GM23338 (cell line): ENCODE measurements at places on chromosomes 12 and 14. TPM values are rescaled to one million over a fixed set of nuclear protein-coding genes. Genes with fewer than 3 reads are reported as not detected.
A peak's percentile ranks its signal among the peaks of the same experiment; 100 is the strongest.

C1QL4 gene
- 0.12 TPM in 1 of 2 replicates, not detected in the other for total RNA-seq

TEP1 gene
- total RNA-seq: 8.5 and 12.9 TPM in 2 replicates

ZNF641 gene
- 5.3 and 7.2 TPM in 2 replicates for total RNA-seq

OAS1 gene
- total RNA-seq: not detected in 2 replicates

KRT84 gene
- total RNA-seq: not detected in 2 replicates

- DNase-seq: no peak
These were observed 5.1 kb upstream of the CNIH1 start for GRCh38 chr14:54446161-54446693.

GRCh38 chr12:123076604-123077297 is 74.1 kb downstream of the PITPNM2 start:
- no peak for DNase-seq

GRCh38 chr12:41287500-41288141 is 99.5 kb downstream of the PDZRN4 start:
- no peak for DNase-seq

DNA sequence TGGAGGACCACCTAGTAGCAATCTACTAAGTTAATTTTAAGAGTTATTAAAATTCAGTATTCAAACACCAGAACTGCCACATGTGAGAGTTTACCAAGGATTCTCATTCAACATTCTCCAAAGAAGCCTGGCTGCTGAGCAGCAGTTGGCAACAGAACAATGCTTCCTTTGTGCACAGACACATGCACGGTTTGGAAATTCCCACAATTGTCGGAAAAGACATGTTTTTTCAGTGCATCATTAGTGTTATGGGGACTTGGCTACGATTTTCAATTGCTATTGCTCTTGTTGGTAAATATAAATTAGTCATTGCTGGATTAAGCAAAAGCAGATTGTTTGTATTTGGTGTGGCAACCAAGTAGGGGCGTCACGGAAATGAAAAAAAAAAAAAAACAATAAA is 22.2 kb downstream of the ST8SIA1 start:
- DNase-seq: no peak

DNA sequence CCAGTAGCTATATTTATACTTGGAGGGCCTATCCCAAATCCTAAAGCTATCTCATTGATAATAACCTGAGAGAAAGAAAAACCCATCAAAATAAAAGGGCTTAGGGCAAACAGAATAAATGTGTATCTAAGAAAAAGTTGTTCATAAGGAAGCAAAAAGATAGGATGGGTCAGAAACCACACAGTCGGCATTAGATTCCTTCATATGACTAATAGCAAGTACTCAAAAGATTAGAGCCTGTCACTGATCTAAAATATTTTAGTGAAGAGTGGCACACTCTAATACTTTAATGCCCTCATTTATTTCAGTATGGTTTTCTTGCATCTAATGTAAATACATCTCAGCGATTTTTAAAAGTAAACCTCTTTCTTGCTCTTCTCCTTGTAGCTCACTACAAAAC is 17.1 kb upstream of the NAV3 start:
- DNase-seq: no peak

GRCh38 chr12:51746416-51746815 is 102.1 kb downstream of the FIGNL2 start:
- no peak for DNase-seq

DNA sequence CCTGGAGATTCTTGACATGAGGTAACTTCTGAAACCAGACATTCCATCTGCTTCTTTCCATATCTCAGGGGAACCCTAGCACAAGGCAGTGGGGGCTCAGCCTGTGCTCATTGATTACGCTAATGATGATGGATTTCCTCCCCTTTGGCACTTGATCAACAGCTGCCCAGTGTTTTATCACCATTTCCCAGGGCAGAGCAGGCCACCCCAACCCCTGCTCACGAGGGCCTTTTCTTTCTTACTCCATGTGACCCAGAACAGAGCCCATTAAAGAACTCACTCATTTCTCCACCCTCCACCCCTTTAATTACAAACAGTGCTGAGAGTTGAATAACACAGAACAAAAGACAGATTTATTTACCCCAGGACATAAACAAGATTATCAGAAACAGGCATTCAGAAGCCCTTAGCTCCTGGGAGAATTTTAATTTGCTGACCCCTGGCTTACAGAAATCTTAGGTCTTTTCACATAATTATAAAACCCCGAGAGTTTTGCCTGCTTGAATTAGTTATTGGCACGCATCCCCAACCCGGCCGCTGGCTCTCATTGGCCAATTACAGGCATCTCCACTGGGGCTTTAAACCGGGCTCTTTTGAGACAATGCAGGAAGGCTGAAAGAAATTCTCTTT is 32.0 kb upstream of the CCDC60 start:
- peak; percentile 28 for DNase-seq

DNA sequence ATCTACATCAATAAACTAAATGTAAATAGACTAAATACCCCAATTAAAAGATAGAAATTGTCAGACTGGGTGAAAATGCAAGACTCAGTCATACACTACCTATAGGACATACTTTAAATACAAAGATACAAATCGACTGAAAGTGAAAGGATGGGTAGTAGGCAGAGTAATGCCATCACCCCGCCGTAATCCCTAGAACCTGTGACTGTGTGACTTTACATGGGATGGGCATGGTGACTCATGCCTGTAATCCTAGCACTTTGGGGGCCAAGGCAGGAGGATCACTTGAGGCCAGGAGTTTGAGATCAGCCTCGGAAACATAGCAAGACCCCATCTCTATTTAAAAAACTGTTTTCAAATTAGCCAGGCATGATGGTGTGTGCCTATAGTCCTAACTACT is 2.6 kb upstream of the EVL start:
- no peak for DNase-seq

GRCh38 chr14:105568859-105569766 is 42.7 kb downstream of the TMEM121 start:
- no peak for DNase-seq
